ENCODE measurements at places on chromosomes 5 and 9.

- no peak for DNase-seq
Observed at GRCh38 chr5:5344051-5344571, 78.4 kb upstream of the ICE1 start.

- DNase-seq: no peak
Observed at GRCh38 chr5:39014561-39014960, 59.6 kb downstream of the RICTOR start.

DNA sequence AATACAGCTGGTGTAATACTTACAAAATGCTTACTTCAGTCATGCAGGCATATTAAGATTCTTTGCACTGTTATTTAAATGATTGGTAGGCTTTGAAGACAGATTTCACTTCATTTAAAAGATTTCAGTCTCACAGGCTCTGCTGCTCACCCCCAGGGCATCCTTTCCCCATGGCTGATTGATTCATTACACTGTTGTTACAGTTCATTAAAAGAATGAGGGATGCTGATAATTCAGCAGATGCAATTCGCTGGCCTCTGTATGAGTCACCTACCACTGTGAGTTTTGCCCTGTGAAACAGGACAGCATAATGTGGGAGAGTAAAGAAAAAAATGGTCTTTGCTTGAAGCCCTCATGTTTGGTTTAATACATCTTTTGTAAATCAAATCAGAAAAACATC lies 246.9 kb downstream of the CYLC2 start:
- no peak for DNase-seq

DNA sequence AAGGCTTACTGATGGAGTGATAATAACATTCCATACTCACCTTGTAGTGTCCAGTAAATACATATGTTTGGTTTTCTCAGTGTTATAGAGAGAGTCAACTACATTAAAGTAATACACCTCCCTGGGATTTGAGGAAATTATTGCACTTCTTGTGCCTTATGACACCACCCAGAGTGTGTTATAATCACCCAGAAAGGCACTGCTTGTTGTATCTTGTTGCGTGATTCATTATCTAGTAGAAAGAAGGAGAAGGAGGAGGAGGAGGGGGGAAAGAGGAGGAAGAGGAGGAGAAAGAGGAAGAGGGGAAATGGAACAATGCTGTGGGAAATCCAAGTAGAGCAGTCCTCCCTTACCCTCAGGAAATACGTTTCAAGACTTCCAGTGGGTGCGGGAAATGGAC lies 661.8 kb upstream of the WWC1 start:
- no peak for DNase-seq

DNA sequence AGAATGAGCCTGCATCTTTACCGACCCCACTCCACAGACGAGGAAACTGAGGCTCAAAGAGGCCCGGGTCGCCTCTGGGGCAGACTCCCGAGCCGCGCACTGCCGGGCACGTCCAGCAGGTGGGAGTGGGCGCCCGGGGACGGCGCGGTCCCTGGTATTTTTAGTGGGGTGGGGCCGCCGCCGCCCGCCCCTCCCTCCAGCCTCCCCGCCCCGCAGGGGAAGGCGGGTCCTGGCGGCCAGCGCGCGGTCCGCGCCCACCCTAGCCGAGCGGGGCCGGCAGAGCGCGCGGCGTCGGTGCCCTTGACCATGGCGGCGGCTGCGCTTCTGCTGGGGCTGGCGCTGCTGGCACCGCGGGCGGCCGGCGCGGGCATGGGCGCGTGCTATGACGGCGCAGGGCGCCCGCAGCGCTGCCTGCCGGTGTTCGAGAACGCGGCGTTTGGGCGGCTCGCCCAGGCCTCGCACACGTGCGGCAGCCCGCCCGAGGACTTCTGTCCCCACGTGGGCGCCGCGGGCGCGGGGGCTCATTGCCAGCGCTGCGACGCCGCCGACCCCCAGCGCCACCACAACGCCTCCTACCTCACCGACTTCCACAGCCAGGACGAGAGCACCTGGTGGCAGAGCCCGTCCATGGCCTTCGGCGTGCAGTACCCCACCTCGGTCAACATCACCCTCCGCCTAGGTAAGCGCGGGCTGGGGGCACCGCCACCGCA lies at the start of gene LAMC3:
Gene LAMC3, plus strand, starts transcription at position 266 of the 710 bp plus-strand sequence. Its CDS starts 41 bp downstream, at position 307.
- DNase-seq: no peak

DNA sequence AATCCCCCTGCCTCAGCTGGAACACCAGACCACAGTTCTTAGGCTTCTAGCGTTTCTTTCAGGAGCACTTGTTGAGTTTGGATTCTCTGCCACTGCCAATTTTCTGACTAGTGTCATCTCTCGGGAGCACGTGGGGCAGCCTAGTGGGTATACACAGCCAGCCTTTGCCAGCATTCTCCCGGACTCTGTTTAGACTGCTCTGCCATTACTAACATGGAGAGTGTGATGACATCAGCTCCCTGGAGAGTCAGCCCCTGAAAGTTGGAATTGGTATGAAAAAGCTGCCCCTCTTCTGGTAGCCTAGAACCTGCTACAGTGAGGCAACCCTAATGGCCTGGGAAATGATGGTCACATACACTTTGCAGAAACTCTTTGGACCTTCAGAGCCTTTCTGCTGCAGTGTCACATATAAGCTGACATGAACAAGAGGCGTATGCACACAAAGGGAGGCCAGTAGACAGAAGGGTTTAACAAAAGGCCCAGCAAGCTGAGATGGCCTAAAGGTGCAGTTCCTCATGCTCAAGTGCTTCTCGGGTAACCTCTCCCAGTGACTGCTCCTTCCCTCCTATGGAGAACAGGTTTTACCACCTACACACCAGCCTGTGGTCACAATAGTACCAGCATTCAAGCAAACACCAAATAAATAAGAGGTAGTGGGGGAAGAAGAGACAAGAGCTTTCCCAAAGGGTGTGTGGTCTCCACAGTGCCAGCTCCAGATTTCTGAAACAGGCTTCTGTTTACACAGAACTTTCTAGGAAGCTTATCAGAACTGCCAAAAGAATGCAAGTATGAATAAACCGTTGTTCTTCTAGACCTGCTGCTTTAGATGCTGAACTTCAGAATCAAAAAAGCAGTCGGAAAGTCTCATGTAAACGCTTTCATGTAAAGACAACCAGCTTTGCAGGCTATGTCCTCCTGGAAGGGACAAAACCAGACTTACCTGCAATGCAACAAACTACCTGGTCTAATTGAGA lies 16.5 kb downstream of the SPACA9 start:
- no peak for DNase-seq

GRCh38 chr9:88344013-88344412 lies 44.2 kb upstream of the SPIN1 start:
- DNase-seq: no peak

GRCh38 chr9:1071730-1072129 lies 21.6 kb downstream of the DMRT2 start:
- DNase-seq: no peak

DNA sequence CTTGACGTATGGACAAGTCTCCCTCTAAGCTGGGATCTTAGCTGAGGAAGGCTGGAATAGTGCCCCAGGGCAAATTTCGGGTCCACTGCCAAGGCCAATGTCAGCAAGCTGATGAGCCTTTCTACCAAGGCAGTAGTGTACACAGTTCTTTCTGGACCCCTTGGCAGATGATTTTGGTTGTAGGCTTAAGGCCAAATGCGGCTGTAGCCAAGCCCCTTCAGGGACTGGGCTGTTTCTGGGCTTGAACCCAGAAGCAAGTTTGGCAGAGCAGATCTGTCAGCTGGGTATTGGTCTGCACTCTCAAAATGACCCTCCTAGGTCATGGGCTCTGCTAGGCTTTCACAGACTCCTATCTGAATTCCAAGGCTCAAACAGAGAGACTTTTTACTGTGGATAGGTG lies 121.6 kb downstream of the ADAMTSL1 start:
- no peak for DNase-seq

DNA sequence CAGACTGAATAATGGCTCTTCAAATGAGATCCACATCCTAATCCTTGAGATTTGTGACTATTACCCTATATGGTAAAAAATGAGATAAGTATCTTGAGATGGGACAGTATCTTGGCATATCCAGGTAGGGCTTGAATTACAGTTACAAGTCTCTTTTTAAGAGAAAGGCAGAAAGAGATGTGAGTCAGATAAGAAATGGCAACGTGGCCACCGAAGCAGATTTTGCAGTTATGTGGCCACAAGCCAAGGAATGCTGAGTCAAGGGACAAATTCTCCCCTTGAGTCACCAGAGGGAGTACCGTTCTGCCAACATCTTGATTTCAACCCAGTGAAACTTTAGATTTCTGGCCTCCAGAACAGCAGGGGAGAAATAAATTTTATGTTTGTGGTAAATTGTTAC lies 1983.0 kb upstream of the C9orf72 start:
- DNase-seq: no peak

- DNase-seq: no peak
Observed at GRCh38 chr9:31848505-31849285, 535.7 kb upstream of the ACO1 start.

- no peak for DNase-seq
Observed at GRCh38 chr5:167305591-167306213, 985.7 kb upstream of the WWC1 start.

- DNase-seq: no peak
Observed at GRCh38 chr5:61273279-61273975, 58.6 kb upstream of the ZSWIM6 start.
